ENCODE measurements at places on chromosomes 4 and X. TPM values are rescaled to one million over a fixed set of nuclear protein-coding genes. Genes with fewer than 3 reads are reported as not detected.

Gene SMAD1
- polyA plus RNA-seq = 52.8 TPM

Gene S100P
- polyA plus RNA-seq = 3.7 TPM

Gene IL2RG
- 1.0 TPM for polyA plus RNA-seq

Gene HELT
- polyA plus RNA-seq = not detected

- no peak for DNase-seq
Measured at GRCh38 chr4:139319571-139319970, 17.3 kb upstream of the NDUFC1 start.

DNA sequence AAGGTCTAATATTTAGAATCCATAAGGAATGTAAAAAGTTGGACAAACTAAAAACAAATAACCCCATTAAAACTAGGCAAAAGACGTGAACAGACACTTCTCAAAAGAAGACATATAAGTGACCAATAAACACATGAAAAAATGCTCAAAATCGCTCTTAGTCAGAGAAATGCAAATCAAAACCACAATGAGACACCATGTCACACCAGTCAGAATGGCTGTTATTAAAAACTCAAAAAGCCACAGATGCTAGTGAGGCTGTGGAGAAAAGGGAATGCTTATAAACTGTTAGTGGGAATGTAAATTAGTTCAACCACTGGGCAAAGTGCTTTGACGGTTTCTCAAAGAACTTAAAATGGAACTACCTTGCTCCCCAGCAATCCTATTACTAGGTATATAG lies 674.3 kb upstream of the MAGEB2 start:
- no peak for DNase-seq

GRCh38 chrX:54198262-54198661 lies 15.2 kb upstream of the FAM120C start:
- DNase-seq = no peak

DNA sequence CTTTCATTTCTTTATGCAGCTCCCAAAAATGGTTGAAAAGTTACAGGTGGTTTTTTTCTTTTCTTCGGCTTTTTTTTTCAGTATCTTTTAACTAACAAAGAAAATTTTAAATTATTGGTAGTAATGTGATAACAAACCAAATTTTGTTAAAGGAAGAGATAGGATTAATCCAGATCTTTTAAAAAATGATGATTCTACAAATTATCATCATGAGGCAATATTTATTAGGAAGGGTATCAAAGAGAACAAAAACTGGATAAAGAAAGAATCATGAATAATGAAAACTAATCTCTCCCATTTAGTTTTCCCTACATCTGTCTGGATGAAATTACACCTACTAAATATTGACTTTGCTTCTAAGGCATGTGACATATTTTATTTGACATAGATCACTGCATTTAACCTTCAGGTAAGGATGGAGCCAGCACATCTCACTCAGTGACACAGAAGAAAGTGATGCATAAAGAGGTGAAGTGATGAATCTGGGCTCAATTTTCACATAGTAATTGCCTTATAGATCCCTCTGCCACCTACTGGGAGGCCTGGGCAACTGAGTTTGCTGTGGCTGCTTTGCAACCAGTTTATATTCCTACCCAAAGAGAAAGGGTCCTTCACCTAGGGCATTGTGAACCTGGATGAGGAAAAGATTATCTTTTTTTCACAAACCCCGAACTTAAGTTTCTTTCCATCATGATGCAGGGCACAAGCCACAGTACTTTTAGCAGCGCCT lies 155.6 kb downstream of the HNRNPD start:
- no peak for DNase-seq

- no peak for DNase-seq
Measured at GRCh38 chr4:43816116-43816515, 632.5 kb downstream of the KCTD8 start.

DNA sequence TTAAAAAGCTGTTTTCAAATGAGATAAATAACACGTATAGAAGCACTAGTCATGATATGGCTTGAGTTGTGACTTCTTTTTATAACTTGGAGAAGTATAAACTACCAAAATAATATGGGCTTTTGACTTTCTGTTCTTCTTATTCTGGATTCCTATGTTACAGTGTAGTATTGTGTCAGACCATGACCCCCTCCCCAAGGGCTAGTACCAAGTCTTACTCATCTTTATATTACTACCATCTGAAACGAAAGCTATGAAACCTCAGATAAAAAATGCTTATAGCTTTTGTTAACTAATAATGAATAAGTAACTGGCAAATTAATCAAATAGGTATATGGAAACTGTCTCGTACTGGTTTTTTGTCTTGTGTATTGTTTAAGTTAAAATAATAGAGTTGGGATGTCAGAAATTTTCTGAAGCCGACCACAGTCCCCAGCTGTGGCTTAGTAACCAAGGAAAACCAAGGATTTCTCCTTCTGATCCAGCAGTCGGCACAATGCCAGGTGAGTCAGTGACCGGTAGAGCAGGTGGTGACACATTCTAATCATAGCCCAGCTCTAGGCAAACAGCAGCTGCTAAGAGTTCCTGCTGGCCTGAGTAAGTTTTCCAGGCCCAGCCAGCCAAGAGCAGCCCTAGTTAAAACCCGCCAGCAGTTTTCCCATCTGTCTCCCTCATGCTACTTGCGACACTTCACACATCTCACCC lies 163.3 kb upstream of the PRDX4 start:
- peak; percentile 36 for DNase-seq

GRCh38 chr4:42078184-42078801 lies 74.2 kb downstream of the BEND4 start:
- DNase-seq = no peak

GRCh38 chrX:53190363-53190960 lies 34.5 kb downstream of the KDM5C start:
- DNase-seq = no peak

DNA sequence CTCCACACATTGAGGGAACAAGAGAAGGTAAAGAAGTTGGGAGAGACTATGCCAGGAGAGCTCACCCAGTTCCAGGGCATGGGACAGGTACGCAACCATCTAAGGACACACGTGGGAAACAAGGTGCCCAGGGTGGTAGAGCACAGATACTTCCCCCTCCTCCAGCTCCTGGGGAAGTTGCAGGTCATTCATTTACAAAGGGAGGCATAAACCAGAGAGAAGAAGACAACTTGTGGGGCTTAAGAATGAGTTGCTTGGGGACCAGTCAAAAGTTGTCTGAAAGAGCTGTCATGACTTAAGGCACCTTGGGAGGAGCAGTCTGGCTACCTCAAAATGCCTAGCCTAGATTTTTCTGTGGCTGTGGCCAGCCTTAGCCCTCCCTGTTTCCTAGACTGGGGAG lies 186.2 kb downstream of the PTTG2 start:
- DNase-seq = no peak

GRCh38 chrX:147832707-147833348 lies 78.9 kb upstream of the FMR1 start:
- DNase-seq = no peak

GRCh38 chr4:67101612-67102011 lies 443.7 kb downstream of the CENPC start:
- no peak for DNase-seq

DNA sequence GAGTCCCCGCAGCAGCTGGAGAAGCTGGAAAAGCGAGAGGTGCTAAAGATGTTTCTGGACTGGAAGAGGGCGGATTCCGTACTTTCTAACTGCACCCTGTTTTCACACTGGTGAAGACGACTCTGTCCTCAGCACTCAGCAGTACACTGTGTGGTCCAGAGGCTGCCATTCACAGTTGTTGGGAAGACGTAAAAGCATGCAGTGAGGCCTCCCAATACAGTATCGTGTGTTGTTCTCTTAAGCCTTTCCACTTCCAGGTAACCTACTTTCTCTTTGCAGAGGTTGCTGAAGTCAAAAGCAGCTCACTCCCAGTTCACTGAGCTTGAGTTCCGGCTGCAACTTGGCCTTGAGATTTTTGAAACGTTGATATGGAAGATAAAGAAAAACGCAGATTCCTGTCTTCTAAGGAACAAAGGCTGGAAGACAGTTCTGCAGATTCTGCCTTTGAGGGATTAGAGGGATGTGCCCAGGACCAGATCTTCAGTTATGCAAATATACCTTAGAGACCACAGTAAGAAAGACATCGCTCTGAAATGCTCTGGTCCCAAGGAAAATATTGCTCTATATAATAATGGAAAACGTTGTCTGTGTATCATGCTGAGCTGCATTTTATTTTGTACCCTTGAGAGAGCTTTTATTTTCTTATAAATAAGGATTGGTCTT lies 540.9 kb downstream of the TRIML1 start:
- DNase-seq = no peak

DNA sequence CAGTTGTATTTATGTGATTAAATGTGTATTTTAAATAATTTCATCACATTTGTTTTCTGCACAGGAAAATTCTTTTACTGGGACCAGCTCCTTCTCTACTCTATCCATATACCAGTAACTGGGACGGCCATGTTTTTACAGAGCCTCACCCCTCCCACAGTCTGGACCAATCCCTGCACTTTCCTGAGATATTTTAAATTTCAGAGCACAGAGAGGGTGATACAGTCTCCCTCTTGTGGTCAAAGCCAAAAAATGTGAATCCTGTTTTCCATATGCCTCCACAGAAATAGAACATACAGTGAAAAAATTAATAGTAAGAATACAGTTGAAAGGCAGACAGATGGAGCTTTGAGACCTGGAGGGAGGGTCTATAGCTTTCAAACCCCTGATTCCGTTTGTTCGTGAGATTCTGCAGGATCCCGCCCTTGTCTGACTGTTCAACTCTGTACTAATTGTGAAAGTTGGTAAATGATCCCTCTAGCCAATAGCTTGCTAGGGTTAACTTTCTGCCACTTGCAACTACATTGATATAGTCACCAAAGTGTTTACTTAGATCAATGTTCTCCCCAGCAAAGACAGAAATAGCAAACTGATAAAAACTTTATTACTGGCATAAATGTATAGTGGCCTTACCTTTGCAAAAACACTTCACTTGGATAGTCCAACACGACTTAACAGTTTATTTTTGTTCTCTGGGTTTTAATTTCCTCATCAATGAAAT lies 172.2 kb downstream of the PPARGC1A start:
- DNase-seq = no peak

DNA sequence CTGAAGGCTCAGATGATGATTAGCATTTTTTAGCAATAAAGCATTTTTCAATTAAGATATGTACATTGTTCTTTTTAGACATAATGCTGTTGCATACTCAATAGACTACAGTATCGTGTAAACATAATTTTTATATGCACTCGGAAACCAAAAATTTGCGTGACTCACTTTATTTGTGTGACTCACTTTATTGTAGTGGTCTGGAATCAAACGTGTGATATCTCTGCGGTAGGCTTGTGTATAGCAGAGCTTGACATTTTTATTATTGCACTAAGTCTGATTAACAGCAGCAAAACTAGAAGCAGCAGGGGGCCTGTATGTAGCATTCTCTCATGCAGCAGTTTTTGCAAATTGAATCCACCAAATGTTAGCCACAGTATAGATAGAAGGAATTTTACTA lies 119.1 kb upstream of the PRDX4 start:
- DNase-seq = no peak

DNA sequence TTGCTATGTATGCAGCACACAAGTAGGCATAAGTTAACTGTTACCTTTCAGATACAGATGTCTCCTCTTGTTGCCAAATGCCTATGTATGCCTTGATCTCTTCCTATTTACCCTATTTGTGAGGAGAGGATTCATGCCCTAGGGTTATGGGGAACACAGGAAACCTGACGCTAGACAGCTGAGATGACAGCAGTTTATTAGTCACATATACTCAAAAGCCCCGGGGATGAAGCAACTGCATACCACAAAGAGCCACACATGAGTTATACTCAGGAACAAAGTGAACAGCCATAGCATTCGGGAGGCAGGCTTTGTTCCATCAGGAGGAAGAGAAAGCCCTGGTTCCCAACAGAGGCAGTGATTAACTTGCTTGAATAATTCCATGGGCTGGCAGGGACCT lies 1011.7 kb upstream of the PCDH7 start:
- DNase-seq = no peak

GRCh38 chr4:73259571-73260090 lies 1.0 kb upstream of the ANKRD17 start:
- DNase-seq = no peak

All from right lung (tissue), 10 donors.